Spleen (tissue), 13 donors: ENCODE measurements at places on chromosomes 6 and 20. TPM values are rescaled to one million over a fixed set of nuclear protein-coding genes. Genes with fewer than 3 reads are reported as not detected.

The LY6G6F gene
- total RNA-seq: 3.3 TPM

- no peaks in the 10 kb centered on the region for H3K27me3 ChIP-seq
- H3K4me3 ChIP-seq: no peak overlapping the region
- no peak for DNase-seq
Observed at GRCh38 chr6:140230282-140230681, 855.8 kb upstream of the CITED2 start.

DNA sequence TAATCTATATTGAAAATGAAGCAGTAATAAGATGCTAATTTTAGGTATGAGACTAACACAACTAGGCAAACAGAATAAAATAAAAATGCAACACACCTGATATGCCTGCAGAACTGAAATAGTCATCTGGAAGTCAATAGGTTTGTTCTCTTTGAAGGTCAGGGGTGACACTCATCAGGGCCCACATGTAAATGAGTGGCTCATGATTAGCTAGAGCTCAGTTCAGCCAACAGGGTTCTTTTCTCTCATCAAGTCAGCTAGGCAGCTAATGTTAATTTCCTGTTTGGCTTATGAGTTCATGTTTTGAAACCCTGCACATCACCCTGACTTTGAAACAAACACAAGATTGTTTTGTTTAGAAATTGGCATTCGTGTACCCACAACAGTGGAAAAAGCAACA is 23.8 kb downstream of the SMLR1 start:
- no peak overlapping the region for H3K4me3 ChIP-seq
- H3K27ac ChIP-seq: no peak overlapping the region
- H3K36me3 ChIP-seq: no peaks in the 10 kb centered on the region

DNA sequence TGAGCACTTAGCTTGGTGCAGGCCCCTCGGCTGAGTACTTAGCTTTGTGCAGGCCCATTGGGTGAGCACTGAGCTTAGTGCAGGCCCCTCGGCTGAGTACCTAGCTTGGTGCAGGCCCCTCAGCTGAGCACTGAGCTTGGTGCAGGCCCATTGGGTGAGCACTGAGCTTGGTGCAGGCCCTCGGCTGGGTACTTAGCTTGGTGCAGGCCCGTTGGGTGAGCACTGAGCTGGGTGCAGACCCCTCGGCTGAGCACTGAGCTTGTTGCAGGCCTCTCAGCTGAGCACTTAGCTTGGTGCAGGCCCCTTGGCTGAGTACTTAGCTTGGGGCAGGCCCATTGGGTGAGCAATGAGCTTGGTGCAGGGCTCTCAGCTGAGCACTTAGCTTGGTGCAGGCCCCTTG is 387.1 kb downstream of the THBS2 start:
- no peak overlapping the region for H3K4me3 ChIP-seq
- H3K36me3 ChIP-seq: no peaks in the 10 kb centered on the region
- no peaks in the 10 kb centered on the region for H3K4me1 ChIP-seq
- no peak overlapping the region for H3K27ac ChIP-seq

GRCh38 chr6:119430805-119431204 is 81.2 kb upstream of the MAN1A1 start:
- no peaks in the 10 kb centered on the region for H3K4me1 ChIP-seq
- no peaks in the 10 kb centered on the region for H3K36me3 ChIP-seq
- DNase-seq: no peak
- no peak overlapping the region for H3K27ac ChIP-seq
- H3K4me3 ChIP-seq: no peak overlapping the region
- H3K27me3 ChIP-seq: no peaks in the 10 kb centered on the region

GRCh38 chr6:27507041-27507956 is 34.4 kb upstream of the ZNF184 start:
- H3K27me3 ChIP-seq: peaks cover 5% of the 10 kb centered on the region
- no peaks in the 10 kb centered on the region for H3K36me3 ChIP-seq
- H3K27ac ChIP-seq: no peak overlapping the region
- H3K4me3 ChIP-seq: no peak overlapping the region

GRCh38 chr20:46126440-46127056 is 8.4 kb downstream of the CD40 start:
- peaks cover 14% of the 10 kb centered on the region for H3K27me3 ChIP-seq
- H3K27ac ChIP-seq: no peak overlapping the region
- no peak for DNase-seq
- H3K36me3 ChIP-seq: peaks cover 77% of the 10 kb centered on the region

DNA sequence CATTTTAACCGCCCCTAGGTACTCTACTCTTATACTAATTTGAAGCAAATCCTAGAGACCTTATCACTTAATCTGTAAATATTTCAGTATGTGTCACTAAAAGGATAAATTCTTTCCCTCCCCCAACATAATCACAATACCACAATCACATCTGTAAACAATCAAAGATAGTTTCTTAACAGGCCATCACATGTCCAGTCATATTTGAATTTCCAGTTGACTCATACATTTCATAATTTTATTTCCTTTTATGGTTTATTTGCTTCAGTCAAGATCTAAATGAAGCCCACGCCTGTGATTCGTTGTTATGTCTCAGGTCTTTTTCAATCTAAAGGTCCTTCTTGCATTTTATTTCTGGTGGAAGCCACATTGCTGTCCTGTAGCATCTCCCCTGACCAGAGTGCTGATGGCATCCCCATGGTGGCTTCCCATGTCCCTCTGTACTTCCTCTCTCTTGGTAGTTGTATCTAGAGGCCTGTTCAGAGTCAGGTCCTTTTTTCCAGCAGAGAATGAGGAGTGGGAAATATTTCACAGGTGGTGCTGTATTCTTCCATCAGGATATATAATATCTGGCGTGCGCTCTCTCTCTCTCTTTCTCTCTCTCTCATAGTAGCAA is 128.6 kb upstream of the SLC22A23 start:
- no peaks in the 10 kb centered on the region for H3K36me3 ChIP-seq
- H3K4me3 ChIP-seq: no peak overlapping the region
- no peak overlapping the region for H3K27ac ChIP-seq
- H3K4me1 ChIP-seq: no peaks in the 10 kb centered on the region
- no peaks in the 10 kb centered on the region for H3K27me3 ChIP-seq

DNA sequence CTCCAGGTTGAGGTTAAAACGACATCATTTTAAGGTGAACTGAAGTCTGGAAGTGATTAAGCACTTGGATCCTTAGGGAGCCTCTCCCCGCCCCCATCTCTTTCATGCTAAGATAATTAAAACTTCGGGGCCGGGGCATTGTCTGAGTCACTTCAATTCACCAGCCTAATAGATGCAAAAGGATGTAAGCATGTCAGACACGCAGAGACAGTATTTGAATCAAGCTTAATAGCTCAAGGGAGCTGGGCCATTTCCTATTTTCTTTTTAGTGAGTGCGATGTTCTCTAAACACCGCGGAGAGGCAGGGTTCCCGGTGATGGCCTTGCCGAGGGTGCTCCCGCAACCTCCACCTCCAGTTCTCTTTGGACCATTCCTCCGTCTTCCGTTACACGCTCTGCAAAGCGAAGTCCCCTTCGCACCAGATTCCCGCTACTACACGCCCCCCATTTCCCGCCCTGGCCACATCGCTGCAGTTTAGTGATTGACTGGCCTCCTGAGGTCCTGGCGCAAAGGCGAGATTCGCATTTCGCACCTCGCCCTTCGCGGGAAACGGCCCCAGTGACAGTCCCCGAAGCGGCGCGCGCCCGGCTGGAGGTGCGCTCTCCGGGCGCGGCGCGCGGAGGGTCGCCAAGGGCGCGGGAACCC is 516 bp upstream of the IRF4 start:
- no peaks in the 10 kb centered on the region for H3K36me3 ChIP-seq
- peaks cover 23% of the 10 kb centered on the region for H3K4me1 ChIP-seq
- H3K27ac ChIP-seq: peak overlapping the region; percentile 85
- H3K4me3 ChIP-seq: peak overlapping the region; percentile 60
- peaks cover 25% of the 10 kb centered on the region for H3K27me3 ChIP-seq
- DNase-seq: no peak

The EBF4 gene
- total RNA-seq: 6.8 TPM
